ENCODE measurements at places on chromosomes 6 and 20. TPM values are rescaled to one million over a fixed set of nuclear protein-coding genes. Genes with fewer than 3 reads are reported as not detected.

DNA sequence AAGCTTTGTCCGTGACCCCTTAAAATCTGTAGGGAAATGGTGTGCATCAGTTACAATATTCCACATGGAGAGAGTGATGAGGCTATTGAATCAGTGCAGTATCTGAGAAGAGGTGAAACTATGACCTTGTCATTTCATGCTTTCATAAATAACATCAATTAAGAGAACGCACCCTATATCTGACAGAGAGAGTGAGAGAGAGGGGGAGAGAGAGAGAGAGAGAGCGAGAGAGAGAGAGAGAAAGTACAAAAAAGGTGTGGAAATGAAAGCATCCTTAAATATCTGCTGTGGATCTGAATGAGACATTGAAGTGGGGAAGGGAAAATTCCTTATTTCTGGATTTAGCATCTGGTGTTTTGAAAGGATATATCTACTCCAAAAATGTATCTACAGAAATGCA lies 12.4 kb downstream of the GSTA4 start:
- H3K36me3 ChIP-seq: no peaks in the 10 kb centered on the region
- H3K27me3 ChIP-seq: peaks cover 22% of the 10 kb centered on the region
- H3K4me1 ChIP-seq: peaks cover 7% of the 10 kb centered on the region
- no peak for DNase-seq

The MYB gene
- total RNA-seq: 84.7 TPM

The EIF2S2 gene
- total RNA-seq: 78.1 TPM

- H3K27ac ChIP-seq: no peak overlapping the region
- H3K4me3 ChIP-seq: no peak overlapping the region
- H3K4me1 ChIP-seq: no peaks in the 10 kb centered on the region
- no peaks in the 10 kb centered on the region for H3K27me3 ChIP-seq
Measured at GRCh38 chr20:57108742-57109570, 157.5 kb downstream of the BMP7 start.

DNA sequence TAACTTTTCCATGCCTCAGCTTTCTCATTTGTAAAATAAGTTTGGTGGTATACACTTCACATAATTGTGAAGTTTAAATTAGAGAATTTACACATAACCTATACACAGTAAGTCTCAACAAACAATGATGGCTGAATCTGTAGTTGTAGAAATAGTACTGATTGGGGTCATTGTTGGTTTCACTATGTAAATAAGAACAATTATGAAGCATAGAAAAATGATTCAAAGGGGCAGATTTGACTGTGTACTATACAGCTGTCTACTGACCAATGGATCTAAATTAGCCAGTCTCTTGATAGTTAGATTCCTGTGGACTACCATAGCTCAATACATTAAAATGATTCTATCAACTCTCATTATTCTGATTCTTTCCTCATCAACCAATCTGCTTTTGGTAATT lies 181.1 kb upstream of the STXBP5 start:
- no peak overlapping the region for H3K4me3 ChIP-seq
- no peaks in the 10 kb centered on the region for H3K4me1 ChIP-seq
- DNase-seq: no peak
- no peaks in the 10 kb centered on the region for H3K36me3 ChIP-seq

GRCh38 chr6:105869835-105870440 lies 216.2 kb upstream of the PRDM1 start:
- H3K27ac ChIP-seq: no peak overlapping the region
- H3K4me1 ChIP-seq: no peaks in the 10 kb centered on the region
- no peak overlapping the region for H3K4me3 ChIP-seq
- no peaks in the 10 kb centered on the region for H3K36me3 ChIP-seq
- H3K27me3 ChIP-seq: no peaks in the 10 kb centered on the region

DNA sequence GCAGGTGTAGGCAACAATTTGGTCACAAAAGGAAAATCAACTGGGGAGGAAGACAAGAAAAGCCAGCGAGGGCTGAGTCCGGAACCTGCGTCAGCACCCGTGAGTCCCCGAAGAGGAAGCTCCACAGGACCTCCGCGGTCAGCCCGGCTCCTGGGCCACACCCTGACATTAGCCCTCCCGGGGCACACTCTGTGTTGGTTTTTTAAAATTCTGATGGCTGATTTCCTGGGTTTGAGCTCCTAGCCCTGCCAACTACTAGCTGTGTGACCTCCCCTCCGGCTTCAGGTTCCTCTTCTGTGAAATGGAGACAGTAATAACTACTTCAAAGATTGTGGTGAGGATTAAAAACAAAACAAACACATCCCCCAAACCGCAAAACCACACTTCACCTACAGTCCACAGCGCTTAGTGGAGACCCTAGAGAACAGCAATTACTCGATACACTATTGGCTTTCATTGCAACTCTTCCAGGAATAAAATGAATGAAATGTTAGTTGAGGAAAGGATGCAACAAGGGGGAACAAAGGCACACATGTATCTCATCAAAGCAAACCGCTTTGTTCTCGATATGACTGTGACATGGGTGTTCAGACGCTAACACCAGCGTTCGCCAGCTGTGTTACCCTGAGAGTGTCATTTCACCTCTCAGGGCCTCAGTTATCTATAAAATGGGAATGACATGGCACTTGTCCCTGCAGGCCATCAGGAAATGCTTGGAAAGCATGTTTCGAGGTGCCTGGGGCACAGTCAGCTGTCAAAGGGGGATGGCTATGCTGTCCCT lies 985 bp downstream of the ZBP1 start:
- H3K4me3 ChIP-seq: peak overlapping the region; percentile 8
- peak overlapping the region; percentile 53 for H3K27ac ChIP-seq
- H3K36me3 ChIP-seq: no peaks in the 10 kb centered on the region
- peaks cover 15% of the 10 kb centered on the region for H3K27me3 ChIP-seq
- DNase-seq: peak; percentile 49

DNA sequence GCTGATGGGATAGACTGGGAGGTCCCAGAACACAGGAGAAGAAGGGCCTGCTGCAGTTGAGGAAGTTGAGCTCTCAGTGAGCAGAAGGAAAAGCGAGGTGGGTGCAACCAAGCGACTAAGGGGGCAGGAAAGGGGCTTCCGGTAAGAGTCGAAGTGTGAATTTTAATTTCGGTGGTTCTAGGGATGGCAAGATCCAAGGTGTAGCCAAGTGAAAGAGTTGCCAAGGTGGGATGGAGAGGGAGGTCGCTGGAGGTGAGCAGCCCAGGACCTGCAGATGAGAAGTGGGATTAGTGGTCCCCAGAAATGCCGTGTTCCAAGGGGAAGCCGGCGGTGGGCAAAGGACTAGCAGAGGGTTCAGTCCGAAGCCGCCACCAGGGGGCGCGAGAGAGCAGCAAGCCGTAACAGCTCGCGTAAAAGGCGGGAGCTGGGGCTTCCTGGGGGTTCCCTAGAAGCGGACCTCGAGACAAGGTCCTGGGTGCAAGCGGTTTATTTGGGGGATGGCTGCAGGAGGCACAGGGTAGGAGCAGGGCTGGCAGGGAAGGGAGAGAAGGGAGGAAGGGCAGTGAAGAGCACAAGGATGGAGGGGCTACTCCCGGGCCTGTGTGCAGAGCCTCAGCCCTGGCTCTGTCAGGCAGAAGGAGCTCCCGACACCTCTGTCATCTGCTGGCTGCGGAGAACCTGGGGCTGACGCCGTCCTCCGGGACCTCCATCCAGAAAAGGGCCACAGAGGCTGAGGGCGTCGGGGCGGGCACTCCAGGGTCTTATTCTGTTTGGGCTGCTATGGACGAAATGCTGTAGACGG lies 103.6 kb downstream of the PAX1 start:
- DNase-seq: peak; percentile 50
- H3K4me1 ChIP-seq: no peaks in the 10 kb centered on the region
- no peaks in the 10 kb centered on the region for H3K36me3 ChIP-seq
- H3K27ac ChIP-seq: no peak overlapping the region
- no peaks in the 10 kb centered on the region for H3K27me3 ChIP-seq
- no peak overlapping the region for H3K4me3 ChIP-seq

DNA sequence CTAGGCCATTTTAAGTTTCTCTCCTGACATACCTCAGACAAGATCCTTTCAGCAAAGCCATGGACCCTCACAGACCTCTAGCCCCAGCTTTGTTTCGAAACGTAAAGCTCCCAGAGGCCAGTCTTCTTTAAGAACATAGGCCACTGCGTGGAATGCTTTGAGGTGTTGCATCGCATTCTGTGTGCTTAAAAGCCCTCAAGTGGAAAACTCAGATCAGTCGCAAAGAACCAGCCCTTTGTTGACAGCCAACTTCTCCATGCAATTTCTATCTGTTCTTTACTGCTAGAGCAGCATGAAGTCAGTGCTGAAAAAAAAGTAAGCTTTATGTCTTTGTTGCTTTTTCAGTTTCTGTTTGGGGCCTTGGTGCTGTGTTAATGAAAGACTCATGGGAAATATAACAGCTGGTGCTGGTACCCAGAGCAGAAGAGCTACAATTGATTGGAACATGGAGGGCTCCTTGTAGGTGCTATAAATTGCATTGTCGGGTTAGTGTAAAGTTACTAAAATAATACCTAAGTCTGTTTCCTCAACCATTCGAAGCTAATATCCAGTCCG lies 142.6 kb downstream of the MAP3K7 start:
- peaks cover 2% of the 10 kb centered on the region for H3K4me1 ChIP-seq
- no peaks in the 10 kb centered on the region for H3K27me3 ChIP-seq
- DNase-seq: no peak
- H3K36me3 ChIP-seq: no peaks in the 10 kb centered on the region

- H3K4me3 ChIP-seq: no peak overlapping the region
- H3K27ac ChIP-seq: peak overlapping the region; percentile 64
- H3K36me3 ChIP-seq: no peaks in the 10 kb centered on the region
- H3K4me1 ChIP-seq: peaks cover 63% of the 10 kb centered on the region
Measured at GRCh38 chr6:24927985-24928745, 7.6 kb downstream of the RIPOR2 start.

DNA sequence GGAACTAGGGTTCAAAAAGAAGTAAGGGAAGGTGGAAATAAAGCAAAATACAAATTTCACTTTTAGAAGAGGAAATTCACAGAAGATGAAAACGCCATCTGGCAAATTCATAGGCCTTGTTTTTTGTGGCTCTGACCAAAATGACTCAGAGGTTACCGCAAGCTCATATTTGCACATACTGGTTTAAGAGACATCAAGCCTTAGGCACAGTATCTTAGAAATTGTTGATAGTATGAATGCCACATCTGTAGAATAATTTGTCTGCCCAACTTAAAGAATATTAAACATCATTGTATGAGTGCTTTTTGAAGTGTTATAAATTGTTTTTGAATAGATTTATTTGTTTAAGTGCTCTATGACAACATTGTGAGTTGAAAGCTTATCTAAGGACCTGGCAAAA lies 10.6 kb downstream of the TAAR1 start:
- no peaks in the 10 kb centered on the region for H3K27me3 ChIP-seq
- DNase-seq: no peak

DNA sequence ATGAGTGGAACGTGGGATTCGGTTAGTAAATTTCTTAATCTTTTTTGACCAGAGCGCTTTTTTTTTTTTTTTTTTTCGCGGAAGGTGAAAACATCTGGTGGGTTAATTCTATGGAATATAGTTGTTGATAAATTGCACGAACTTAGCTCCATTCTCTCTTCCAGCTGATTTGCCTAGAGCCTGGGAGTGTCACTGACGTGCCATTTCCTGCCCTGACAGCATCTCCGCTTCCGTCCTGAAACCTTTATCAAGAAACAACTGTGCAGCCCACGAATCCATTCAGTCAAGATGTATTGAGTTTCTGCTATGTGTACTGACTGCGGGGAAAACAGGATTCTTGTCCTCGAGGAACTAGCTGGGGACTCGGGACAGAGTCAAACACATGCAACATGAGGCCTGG lies 59.5 kb upstream of the TGM3 start:
- no peak for DNase-seq
- no peaks in the 10 kb centered on the region for H3K4me1 ChIP-seq
- H3K27me3 ChIP-seq: no peaks in the 10 kb centered on the region
- no peak overlapping the region for H3K4me3 ChIP-seq
- H3K36me3 ChIP-seq: no peaks in the 10 kb centered on the region

The GTSF1L gene
- 0.14 TPM for total RNA-seq

DNA sequence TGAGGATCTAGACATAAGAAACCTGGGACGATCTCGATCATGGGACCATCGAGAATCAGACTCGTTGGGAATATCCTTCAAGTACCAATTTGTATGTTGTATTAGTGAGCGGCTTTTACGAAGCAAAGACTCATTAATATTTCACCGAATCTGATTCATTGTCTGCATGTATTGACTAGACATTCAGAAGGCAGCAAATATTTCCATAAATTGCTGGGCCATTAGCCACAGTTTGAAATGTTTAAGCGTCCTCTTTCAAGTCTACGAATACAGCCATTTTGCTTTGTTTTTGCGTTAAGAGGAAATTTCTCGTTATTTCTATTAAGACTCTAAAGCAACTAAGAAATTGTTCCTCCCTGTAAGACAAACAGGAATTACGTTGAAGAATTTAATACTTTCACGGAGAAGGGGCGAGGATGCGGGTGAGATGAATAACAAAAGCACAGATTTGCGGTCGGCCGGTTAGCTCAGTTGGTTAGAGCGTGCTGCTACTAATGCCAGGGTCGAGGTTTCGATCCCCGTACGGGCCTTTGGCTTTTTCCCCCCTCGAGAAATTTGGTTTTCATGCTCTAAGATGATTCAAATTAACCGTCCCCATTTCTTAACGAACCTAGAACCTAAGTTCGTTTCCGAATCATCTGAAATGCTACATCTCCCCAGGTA lies 18.5 kb downstream of the POM121L2 start:
- peaks cover 61% of the 10 kb centered on the region for H3K27me3 ChIP-seq
- no peaks in the 10 kb centered on the region for H3K4me1 ChIP-seq
- H3K27ac ChIP-seq: no peak overlapping the region
- no peak for DNase-seq

DNA sequence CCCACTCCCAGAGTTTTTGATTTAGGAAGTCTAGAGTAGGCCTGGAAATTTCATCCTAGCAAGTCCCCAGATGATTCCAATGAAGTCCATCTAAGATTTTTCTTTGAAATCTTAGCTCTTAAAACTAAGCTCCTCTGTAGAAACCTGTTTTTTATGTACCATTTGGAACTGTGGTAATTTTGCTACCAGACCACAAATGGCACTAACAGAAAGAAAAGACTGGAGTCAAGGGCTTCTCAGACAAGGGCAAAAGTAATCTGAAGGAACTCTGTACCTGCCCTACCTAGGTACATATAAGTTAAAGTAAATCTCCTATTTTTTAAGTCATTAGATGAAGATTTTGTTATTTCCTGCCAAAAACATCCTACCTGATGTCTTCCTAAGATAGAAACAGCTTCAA lies 155.0 kb upstream of the HTR1E start:
- H3K36me3 ChIP-seq: no peaks in the 10 kb centered on the region
- no peaks in the 10 kb centered on the region for H3K4me1 ChIP-seq
- no peak for DNase-seq

DNA sequence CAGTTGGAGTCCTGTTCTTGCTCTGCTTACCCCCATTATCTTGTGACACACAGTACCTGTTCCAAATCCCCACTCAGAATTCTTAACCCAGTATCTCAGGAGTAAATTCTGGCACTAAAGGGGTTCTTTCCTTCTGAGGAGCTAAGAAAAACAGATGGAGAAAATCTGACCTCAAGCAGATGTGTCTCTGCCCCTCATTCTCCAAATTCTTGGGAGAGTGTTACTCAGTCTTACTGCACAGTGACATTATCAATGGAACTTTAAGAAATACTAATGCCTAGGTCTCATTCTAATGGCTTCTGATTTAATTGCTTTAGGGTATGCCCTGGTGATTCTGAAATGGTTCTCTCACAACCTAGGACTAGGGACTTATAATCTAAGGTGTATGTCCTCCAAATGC lies 40.6 kb upstream of the PTPRK start:
- H3K4me1 ChIP-seq: no peaks in the 10 kb centered on the region
- H3K27me3 ChIP-seq: no peaks in the 10 kb centered on the region
- no peak for DNase-seq
- no peak overlapping the region for H3K27ac ChIP-seq
- no peaks in the 10 kb centered on the region for H3K36me3 ChIP-seq
- H3K4me3 ChIP-seq: no peak overlapping the region

- H3K27ac ChIP-seq: no peak overlapping the region
- no peaks in the 10 kb centered on the region for H3K36me3 ChIP-seq
- H3K4me1 ChIP-seq: no peaks in the 10 kb centered on the region
- H3K4me3 ChIP-seq: no peak overlapping the region
Measured at GRCh38 chr6:894274-894673, 201.3 kb upstream of the EXOC2 start.
